ENCODE measurements at places on chromosomes 13 and 19.

- no peak for DNase-seq
These were observed 28.4 kb downstream of the NFIX start for GRCh38 chr19:13023656-13024055.

- no peak for DNase-seq
These were observed 319.0 kb downstream of the ZNF536 start for GRCh38 chr19:30690935-30691818.

GRCh38 chr13:60312851-60313505 is 84.0 kb upstream of the TDRD3 start:
- no peak for DNase-seq

GRCh38 chr13:36339600-36340155 is 6.5 kb downstream of the SPART start:
- DNase-seq: no peak

GRCh38 chr13:24718192-24718965 is 38.2 kb downstream of the ATP12A start:
- no peak for DNase-seq

DNA sequence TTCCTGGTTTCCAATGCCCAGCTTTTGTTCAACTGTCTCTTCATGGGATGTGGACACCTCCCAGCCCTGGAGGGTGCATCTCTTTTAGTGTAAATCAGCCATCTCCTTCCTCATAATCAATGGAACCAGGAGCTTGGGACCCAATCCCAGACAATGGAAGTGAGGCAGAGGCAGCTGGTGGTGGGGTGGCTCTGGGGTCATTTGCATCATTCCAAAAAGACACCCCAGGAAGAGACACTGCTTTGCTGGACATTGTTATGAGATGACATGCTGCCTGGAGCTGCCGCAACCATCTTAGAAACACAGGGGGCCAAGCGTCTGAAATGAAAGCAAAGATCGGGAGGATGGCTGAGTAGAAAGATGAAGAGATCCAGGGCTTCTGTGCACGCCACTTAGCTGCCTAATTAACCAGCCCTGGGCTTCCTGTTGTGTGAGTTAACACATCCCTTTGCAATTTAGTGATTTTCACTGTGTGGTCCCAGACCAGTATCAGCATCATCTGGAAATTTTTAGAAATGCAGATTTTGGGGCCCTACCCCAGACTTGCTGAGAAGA is 36.1 kb downstream of the IRS2 start:
- no peak for DNase-seq

DNA sequence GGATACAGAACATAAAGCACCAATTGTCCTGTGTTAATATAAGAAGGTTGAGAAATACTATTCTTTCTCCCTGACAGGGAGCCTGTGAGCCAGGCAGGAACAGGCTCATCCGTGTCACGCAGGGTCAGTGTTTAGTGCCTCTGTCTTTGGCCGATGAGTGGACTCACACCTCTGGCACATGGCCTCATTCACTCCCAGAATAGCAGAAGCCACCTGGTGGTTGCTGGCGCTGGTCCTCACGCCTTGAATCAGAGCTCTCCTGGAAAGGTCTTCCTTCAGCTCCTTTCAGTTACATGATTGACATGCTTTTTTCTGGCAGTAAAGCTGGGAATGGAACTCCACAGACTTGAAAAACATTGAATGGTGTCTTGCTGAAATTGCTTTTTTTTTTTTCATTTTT is 28.1 kb upstream of the SIAH3 start:
- DNase-seq: no peak

GRCh38 chr13:47903836-47904235 is 97.2 kb downstream of the SUCLA2 start:
- no peak for DNase-seq

- DNase-seq: peak; percentile 87
These were observed 4.4 kb downstream of the FUZ start for GRCh38 chr19:49808711-49809159.

GRCh38 chr19:15874821-15875474 is 22.9 kb downstream of the CYP4F2 start:
- no peak for DNase-seq

- no peak for DNase-seq
These were observed 233.7 kb upstream of the SOX21 start for GRCh38 chr13:94946039-94946438.

GRCh38 chr19:27796540-27796939 is 1416.4 kb downstream of the UQCRFS1 start:
- DNase-seq: no peak

GRCh38 chr13:31946091-31946770 is 85.3 kb upstream of the FRY start:
- DNase-seq: peak; percentile 20

- DNase-seq: no peak
These were observed 15.2 kb downstream of the GAS6 start for GRCh38 chr13:113848431-113849260.

GRCh38 chr13:73089213-73089612 is 30.4 kb downstream of the KLF5 start:
- no peak for DNase-seq

DNA sequence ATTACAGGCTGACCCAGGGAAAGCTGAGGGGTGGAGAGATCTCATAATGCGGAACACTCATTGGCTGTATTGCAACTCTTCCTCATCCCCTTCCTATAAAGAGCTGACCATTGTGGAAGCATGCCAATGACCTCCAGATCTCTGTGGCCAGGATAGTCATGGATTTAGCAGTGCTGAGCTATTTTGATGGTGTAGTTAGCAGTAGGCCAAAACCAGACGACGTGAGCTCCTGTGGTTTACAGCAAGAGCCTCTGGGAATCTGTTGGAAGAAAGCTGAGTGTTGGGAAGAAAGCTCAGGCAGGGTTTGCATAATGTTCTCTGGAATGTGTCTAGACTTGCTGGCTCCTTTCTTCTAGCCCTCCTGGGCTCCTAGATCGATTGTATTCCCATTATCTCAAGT is 187.5 kb upstream of the GPC6 start:
- no peak for DNase-seq

DNA sequence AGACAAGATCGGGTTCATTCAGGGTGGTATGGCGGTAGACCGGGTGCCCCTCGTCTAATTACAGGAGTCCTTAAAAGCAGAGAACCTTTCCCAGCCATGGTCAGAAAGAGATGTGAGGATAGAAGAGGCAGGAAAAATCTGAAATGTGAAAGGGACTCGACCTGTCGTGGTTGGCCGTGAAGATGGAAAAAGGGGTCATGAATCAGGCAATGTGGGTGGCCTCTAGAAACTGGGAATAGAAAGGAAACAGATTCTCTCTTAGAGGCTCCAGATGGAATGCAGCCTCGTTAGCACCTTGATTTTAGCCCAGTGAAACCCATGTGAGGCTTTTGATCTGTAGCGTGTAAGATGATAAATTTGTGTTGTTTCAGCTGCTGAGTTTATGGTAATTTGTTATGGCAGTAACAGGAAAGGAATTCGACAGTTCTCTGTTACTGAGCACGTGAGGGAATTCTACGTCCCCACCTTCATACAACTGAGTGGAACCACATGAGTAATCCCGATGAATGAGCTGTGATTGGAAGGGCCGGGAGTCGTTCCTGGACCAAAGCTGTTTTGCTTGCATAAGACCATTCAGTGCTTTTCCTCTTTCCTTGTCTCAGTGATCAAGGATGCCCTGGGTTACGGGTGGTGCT is 11.0 kb upstream of the CA11 start:
- peak; percentile 95 for DNase-seq

- no peak for DNase-seq
These were observed 375.0 kb downstream of the ENOX1 start for GRCh38 chr13:43411741-43412140.

- no peak for DNase-seq
These were observed 13.2 kb downstream of the CBY2 start for GRCh38 chr13:45715351-45715750.

GRCh38 chr13:107438251-107438650 is 777.1 kb downstream of the LIG4 start:
- no peak for DNase-seq

DNA sequence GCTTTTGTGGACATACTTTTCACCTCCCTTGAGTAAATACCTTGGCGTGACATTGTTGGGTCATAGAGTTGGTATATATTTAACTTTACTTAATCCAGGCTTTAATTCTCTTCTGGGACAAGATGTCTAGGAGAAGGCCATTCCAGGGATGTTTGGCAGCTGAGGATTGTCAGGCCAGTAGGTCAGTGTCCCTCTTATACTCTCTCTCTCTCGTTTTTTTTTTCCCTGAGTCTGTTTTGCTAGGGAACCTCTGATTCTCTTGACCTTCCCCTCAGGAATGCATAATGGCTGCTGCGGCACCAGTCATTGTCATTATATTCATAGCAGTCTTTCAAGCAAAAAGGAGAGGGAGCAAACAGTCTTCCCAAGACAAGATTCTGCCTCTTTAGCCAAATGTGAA is 48.8 kb downstream of the BICRA start:
- no peak for DNase-seq

- no peak for DNase-seq
These were observed 27.7 kb downstream of the STK24 start for GRCh38 chr13:98549006-98549727.

DNA sequence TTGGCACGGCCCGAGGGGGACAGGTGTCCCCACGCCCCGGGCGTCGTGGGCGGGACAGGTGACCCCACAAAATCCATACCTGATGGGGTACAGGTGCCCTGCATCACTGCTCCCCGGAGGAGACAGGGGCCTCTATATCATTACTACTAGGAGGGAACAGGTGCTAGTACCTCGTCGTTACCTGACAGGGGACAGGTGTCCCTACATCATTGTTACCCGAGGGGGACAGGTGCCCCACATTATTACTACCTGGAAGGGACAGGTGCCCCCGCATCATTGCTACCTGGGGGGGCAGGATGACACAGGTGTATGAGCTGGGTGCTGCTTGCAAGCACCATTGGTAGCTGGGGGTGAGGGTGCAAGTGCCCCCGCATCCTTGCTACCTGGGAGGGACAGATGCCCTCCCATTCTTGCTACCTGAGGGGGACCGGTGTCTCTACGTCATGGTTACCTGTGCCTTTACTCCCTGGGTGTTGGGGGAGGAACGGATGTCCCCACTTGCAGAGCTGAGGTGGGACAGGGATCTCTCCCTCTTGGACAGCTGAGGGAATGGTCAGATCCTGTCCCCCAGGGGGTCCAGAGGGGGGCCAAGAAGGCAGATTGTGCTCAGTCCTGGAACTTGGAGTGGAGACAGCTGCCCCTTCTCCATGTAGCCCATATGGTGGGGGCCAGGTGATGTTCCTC is 620 bp downstream of the CRTC1 start:
- DNase-seq: no peak

DNA sequence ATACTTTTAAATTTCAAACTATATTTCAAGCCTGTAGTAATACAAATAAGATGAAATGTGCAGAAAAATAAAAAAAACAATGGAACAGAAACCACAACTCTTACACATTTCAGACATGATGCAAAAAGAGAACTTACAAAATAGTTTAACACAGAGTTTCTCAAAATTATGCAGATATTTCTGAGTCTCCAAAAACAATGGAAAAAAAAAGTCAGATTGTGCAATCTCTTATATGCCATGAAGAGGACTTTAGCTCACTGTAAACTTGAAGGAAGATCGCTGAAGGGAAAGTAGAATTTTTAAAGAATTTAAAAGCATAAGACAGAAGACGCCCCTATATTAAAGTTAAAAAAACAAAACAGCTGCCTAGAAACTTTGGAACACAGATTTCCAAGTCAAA is 20.4 kb downstream of the ZNF708 start:
- DNase-seq: no peak

DNA sequence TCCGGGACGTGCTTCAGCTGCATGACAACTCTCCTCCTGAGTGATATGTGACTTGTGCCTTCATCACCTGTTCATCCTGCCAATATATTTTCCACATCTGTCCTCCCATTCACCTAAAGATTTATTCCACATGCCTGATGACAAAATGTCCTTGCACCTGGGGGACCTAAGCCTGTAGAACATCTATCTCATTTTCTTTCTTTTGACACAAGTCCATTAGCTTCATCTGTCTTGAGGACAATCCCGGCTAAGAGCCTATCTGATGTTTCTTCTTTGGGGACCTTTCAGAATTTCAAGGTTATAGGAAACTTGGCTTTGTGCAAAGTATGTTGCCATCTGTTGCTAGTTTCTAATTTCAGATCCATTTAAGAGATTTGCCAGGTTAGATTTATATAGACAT is 41.1 kb downstream of the ITGBL1 start:
- no peak for DNase-seq

- DNase-seq: no peak
These were observed 25.9 kb downstream of the EFNA2 start for GRCh38 chr19:1311543-1312091.

DNA sequence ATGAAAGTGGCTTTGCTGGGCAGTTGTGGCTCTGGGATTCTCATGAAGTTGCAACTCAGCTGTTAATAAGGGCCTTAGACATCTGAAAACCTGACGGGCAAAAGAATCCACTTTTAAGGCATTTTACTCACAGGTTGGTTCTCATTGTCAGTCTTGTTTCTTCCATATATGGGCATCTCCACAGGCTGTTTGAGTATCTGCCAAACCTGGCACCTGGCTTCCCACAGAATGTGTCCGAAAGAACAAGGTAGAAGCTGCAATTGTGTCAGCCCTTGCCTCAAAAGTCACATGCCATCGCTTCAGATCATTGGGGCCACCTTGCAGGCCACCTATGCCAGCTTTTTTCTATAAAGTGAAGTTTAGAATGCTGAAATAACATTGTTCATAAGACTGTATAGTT is 102.4 kb downstream of the KCTD12 start:
- DNase-seq: no peak

DNA sequence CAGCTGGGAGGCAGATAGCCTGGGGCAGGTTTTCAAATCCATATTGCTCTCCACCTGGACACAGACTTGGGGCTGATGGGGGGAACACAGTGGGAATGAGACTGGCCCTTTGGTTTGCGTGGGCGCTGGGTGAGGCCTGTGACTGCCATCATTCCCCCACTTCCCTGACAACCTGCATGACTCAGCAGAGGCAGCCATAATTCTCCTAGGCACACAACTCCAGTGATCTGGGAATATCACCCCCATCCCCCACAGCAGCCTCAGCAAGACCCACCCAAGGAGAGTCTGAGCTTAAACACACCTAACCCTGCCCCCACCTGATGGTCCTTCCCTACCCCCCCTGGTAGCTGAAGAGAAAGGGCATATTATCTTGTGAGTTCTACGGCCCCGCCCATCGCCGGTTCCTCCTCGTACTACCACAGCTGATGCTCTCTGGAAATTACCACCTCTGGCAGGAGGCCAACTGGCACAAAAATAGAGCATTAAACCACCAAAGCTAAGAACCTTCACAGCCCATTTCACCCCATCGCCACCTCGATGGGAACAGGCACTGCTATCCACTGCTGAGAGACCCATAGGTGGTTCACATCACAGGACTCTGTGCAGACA is 71.0 kb downstream of the RNF17 start:
- DNase-seq: no peak

- no peak for DNase-seq
These were observed 1.4 kb downstream of the SLC1A6 start for GRCh38 chr19:14978161-14978776.

- no peak for DNase-seq
These were observed 122.1 kb downstream of the CYSLTR2 start for GRCh38 chr13:48775804-48776203.

Data from Caki2 (cell line).